Liver (tissue), 10 donors: ENCODE measurements at places on chromosomes 11 and 22. TPM values are rescaled to one million over a fixed set of nuclear protein-coding genes. Genes with fewer than 3 reads are reported as not detected.

DNA sequence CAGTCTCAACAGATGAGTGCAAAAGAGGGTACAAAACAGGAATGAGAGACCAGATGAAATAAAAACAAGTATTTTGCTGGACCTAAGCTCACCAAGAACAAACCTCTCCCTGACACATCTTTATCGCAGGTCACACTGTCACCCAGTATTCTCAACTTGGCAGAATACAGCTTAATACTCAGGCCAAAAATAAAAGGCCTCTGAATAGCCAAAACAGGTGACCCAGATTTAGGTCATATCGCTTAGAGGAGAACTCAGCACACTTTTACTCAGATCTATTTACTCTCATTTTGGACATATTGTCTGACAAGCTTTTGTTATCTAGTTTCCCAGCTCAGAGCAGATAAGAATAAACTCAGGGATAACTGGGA, 216.9 kb upstream of the SYN3 start:
- no peaks in the 10 kb centered on the region for H3K36me3 ChIP-seq
- H3K4me3 ChIP-seq: no peak overlapping the region
- no peak for DNase-seq
- peak overlapping the region; percentile 1 for H3K27ac ChIP-seq
- H3K4me1 ChIP-seq: peaks cover 9% of the 10 kb centered on the region
- H3K27me3 ChIP-seq: no peaks in the 10 kb centered on the region

GRCh38 chr11:65459552-65459951, 37.0 kb downstream of the NEAT1 start:
- H3K4me1 ChIP-seq: peaks cover 16% of the 10 kb centered on the region
- no peaks in the 10 kb centered on the region for H3K36me3 ChIP-seq
- H3K4me3 ChIP-seq: no peak overlapping the region
- H3K27ac ChIP-seq: no peak overlapping the region
- no peaks in the 10 kb centered on the region for H3K27me3 ChIP-seq
- DNase-seq: no peak

DNA sequence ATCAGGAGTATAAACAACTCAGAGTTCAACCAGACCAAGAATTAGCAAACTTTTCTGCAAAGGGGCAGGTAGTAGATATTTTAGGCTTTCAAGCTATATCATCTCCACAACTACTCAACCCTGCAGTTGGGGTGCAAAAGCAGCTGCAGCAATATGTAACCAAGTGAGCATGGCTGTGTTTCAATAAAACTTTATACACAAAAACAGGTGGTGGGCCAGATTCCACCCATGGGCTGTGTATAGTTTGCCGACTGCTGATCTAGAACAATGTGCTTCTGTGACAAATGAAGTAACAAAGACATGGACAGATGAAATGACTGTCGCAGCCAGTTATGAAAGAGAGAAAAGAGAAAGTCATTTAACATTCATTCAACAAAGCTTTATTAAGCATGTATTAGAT, 77.1 kb upstream of the DRD2 start:
- no peaks in the 10 kb centered on the region for H3K4me1 ChIP-seq
- no peak overlapping the region for H3K4me3 ChIP-seq
- DNase-seq: no peak
- no peaks in the 10 kb centered on the region for H3K27me3 ChIP-seq
- no peak overlapping the region for H3K27ac ChIP-seq

DNA sequence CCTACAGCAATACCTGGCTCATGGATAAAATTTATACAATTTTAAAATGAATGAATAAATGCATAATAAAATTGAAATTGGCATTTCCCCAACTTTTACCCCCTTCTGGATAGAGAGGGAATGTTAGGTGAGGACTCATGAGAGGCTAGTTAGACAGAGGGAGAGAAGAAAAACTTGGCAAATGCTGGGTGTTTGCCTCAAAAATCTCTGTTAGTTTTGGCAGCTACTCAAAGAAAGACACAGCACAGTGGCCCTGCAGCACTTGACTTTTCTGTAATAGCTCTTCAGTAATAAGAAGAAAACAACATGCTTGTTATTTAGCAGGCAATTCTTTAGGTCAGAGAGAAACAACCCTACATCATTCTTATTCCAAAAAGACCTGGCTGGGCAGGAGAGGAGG, 20.7 kb upstream of the IZUMO1R start:
- no peak overlapping the region for H3K4me3 ChIP-seq
- H3K4me1 ChIP-seq: no peaks in the 10 kb centered on the region
- no peak overlapping the region for H3K27ac ChIP-seq
- no peaks in the 10 kb centered on the region for H3K36me3 ChIP-seq

GRCh38 chr11:42524534-42525227, 787.1 kb upstream of the API5 start:
- no peak overlapping the region for H3K4me3 ChIP-seq
- H3K27me3 ChIP-seq: no peaks in the 10 kb centered on the region
- H3K27ac ChIP-seq: no peak overlapping the region

DNA sequence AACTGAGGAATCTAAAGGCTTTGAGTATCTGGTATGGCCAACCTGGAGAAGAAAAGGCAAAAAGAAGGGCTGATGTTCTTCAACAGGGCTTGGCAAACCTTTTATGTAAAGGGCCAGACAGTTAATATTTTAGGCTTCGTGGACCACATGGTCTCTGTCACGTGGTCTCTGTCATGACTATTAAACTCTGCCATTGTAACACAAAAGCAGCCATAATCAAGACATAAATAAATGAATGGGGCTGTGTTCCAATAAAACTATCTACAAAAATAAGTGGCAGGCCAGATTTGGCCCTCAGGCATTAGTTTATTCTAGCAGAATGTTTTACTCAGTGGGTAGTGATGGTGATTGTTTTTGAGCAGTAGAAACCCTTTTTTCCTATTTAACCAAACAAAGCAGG, 483 bp upstream of the ACCSL start:
- H3K4me3 ChIP-seq: no peak overlapping the region
- no peaks in the 10 kb centered on the region for H3K27me3 ChIP-seq
- H3K36me3 ChIP-seq: no peaks in the 10 kb centered on the region
- no peaks in the 10 kb centered on the region for H3K4me1 ChIP-seq
- H3K27ac ChIP-seq: no peak overlapping the region

GRCh38 chr11:33885338-33886005, 6.4 kb downstream of the LMO2 start:
- H3K27ac ChIP-seq: no peak overlapping the region
- no peaks in the 10 kb centered on the region for H3K36me3 ChIP-seq
- no peak overlapping the region for H3K4me3 ChIP-seq
- peak; percentile 68 for DNase-seq
- no peaks in the 10 kb centered on the region for H3K4me1 ChIP-seq

- H3K4me3 ChIP-seq: no peak overlapping the region
- H3K27ac ChIP-seq: no peak overlapping the region
- H3K4me1 ChIP-seq: no peaks in the 10 kb centered on the region
Observed at GRCh38 chr11:16750417-16750816, 12.0 kb downstream of the C11orf58 start.

- no peaks in the 10 kb centered on the region for H3K36me3 ChIP-seq
- H3K27ac ChIP-seq: no peak overlapping the region
- peaks cover 4% of the 10 kb centered on the region for H3K27me3 ChIP-seq
- no peak overlapping the region for H3K4me3 ChIP-seq
Observed at GRCh38 chr22:44249376-44250147, 63.2 kb downstream of the SHISAL1 start.

DNA sequence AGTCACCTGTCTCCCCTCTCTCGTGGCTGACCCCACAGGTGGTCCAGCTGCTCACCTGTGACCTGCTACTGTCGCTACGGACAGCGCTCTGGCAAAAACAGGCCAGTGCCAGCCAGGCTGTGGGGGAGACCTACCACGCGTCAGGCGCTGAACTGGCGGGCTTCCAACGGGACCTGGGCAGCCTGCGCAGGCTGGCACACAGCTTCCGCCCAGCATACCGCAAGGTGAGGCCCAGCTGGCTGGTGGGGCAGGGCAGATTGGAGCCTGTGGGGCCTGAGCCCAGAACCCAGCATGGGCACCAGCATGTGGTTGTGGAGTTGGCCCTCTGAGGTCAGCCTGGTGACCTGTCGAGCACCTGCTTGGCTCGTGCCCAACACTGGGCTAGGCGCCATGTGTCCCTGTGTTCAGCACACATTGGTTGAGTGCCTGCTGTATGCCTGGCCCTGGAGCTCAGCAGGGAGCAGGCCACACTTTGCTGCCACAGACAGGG, 11.9 kb downstream of the SHISA8 start:
- no peak overlapping the region for H3K4me3 ChIP-seq
- peaks cover 52% of the 10 kb centered on the region for H3K36me3 ChIP-seq
- peaks cover 2% of the 10 kb centered on the region for H3K4me1 ChIP-seq
- peak overlapping the region; percentile 84 for H3K27ac ChIP-seq
- no peak for DNase-seq

WNT7B gene
- 0.06 TPM for polyA plus RNA-seq

KCNK4 gene
- not detected for polyA plus RNA-seq

WBP2NL gene
- polyA plus RNA-seq: 0.18 TPM
